ENCODE measurements at places on chromosomes 1 and 21. TPM values are rescaled to one million over a fixed set of nuclear protein-coding genes. Genes with fewer than 3 reads are reported as not detected.

RAB7B gene
- polyA plus RNA-seq = 0.65 TPM

AKT3 gene
- polyA plus RNA-seq = 8.6 TPM

DCST1 gene
- not detected for polyA plus RNA-seq

ACADM gene
- 45.4 TPM for polyA plus RNA-seq

KIF26B gene
- 1.3 TPM for polyA plus RNA-seq

DNA sequence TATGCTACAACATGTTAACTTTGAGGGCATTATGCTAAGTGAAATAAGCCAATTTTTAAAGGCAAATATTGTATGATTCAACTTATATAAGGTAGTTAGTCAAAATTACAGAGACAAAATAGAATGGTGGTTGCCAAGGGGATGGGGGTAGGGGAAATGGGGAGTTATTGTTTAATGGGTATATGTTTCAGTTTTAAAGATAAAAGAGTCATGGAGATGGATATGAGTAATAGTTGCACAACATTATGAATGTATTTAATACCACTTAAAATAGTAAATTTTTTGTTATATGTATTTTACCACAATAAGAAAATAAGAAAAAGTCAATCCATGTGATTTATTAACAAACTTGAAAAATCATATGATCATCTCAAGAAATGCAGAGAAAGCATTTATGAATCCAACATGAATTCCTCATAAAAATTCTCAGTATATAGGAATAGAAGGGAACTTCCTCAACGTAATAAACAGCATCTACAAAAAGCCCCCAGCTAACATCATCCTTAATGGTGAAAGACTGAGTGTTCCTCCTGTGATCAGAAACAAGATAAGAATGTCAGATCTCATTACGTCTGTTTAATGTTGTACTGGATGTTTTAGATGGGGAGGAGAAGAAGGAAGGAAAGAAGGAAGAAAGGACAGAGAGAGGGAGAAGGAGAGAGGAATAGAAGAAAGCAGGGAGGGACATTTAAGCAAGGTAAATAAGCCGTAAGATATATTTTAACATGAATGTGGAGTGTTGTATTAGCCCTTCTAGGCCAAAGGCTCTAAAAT lies 6.7 kb upstream of the TSEN15 start:
- H3K36me3 ChIP-seq = no peaks in the 10 kb centered on the region
- H3K27me3 ChIP-seq = no peaks in the 10 kb centered on the region
- H3K4me1 ChIP-seq = no peaks in the 10 kb centered on the region
- H3K27ac ChIP-seq = no peak overlapping the region
- no peak overlapping the region for H3K4me3 ChIP-seq
- DNase-seq = no peak

DNA sequence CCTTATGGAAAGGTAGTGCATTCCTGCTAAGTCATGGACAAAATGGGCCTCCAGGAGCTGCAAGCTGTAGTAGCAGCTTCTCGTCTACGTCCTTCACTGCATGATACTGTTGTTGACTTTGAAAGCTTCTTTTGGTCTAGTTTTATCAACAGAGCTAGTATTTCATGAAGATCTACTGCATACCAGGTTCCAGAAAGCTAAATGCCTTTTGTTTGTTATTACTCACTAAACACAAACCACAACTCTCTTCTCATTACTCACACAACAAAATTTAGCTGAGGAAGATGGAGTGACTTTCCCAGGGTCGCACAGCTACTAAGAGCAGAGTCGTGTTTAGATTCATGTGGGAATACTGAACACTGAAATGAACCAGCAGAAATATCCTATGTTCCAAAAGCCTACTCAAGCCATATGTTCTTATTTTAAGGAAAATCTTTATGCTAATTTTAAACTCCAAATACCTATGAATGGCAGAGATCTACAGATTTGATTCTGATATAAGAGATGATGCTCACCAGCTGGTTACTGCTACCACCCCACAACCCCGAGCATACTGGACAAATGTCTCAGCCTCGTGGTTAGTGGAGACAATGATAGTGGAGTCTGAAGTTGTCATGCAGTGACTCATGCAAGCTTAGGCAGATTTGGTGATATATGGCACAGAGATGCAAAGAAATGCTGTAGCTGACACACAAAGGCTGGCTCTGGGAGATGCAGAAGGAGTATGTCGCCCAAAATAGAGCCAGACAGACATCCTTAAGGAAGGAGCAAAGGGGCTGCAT lies 20.6 kb downstream of the PGBD2 start:
- no peak overlapping the region for H3K27ac ChIP-seq
- no peaks in the 10 kb centered on the region for H3K4me1 ChIP-seq
- no peaks in the 10 kb centered on the region for H3K36me3 ChIP-seq
- no peaks in the 10 kb centered on the region for H3K27me3 ChIP-seq

DNA sequence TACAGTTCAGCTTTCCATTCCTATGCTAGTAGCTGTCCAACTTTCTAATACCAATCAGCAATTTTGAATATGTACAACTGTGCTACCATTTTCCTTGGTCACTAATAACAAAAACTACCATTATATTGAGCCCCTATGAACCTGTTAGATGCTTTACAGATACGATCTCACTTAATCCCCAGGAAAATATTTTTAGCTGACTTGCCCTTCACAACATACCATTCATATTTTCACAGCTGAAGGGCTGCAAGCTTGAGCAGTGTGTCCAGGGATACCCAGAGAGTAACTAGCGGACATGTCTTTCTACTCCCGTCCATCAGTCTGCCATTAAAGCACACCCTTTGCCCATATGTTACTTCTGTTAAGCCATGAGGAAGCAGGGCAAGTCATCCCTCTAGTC lies 140.5 kb downstream of the SPATA46 start:
- H3K27me3 ChIP-seq = no peaks in the 10 kb centered on the region
- no peak overlapping the region for H3K27ac ChIP-seq
- H3K36me3 ChIP-seq = no peaks in the 10 kb centered on the region
- H3K4me1 ChIP-seq = no peaks in the 10 kb centered on the region
- H3K4me3 ChIP-seq = no peak overlapping the region
- DNase-seq = no peak

DNA sequence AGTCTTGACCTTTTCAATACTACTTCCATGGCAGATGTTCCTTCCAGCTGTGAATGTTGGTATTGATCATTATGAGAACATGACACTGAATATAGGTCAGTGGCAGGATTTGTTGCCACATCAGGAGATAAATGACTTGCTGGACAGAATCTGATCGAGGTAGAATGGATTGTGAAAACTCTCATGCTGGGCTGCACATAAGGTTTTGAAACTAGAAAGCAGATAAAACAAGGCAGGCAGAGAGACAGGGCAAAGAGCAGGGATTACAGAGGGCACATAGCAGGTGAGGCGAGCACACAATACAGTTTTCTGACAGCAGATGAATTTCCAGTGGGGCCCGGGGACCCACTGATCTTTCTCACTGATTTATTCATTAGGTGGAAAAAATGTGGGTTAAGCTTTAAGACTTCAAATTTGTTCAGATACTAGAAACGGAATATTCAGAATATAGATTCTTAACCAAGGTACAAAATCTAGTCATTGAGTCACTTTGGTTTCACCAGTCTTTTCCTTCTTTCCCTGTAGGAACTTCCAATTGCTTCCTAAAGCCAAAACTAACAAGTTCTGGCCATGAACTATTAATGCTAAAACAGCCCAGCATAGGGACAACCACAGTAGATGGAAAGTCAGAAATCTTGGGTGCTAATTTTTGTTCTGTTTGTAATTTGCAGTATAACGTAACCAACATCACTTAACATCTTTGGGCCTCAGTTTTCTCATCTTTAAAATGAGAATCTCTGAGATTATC lies 296.0 kb upstream of the PTBP2 start:
- no peak overlapping the region for H3K4me3 ChIP-seq
- no peaks in the 10 kb centered on the region for H3K27me3 ChIP-seq
- H3K27ac ChIP-seq = no peak overlapping the region
- no peak for DNase-seq
- no peaks in the 10 kb centered on the region for H3K4me1 ChIP-seq
- no peaks in the 10 kb centered on the region for H3K36me3 ChIP-seq

DNA sequence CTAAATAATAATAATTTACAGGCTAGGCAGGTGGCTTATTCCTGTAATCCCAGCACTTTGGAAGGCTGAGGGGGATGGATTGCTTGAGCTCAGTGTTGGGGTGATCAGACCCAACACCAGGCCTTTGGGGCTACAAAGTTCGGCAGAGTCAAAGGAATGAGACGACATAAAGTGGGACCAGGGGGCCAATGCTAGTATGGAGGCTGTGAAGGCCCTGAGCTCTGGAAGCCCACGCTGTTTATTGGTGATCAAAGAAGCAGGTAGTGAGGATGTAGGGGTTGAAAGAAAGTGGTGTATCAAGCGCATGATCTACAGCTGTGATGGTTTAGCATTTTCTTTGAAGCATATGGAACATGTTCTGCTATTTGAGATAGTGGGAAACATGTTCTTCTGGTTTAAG lies 5.6 kb downstream of the BTBD8 start:
- no peak overlapping the region for H3K27ac ChIP-seq
- no peaks in the 10 kb centered on the region for H3K4me1 ChIP-seq
- no peak for DNase-seq
- no peaks in the 10 kb centered on the region for H3K27me3 ChIP-seq
- H3K4me3 ChIP-seq = no peak overlapping the region

DNA sequence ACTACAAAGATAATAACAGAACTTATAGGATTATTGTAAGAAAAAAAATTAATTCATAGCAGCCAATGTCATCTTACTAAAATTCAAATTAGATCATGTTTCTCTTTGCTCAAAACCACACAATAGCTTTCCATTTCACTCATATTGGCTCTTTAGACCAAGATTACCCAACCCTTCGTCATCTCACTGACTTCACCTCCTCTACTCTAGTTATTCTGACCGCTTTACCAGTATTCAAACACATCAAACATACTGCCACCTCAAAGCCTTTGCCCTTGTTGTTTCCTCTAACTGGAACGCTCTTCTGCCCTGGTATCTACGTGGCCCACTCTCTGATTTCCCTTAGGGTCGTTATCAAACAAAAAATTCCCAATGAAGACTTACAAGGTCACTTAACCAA lies 1.7 kb downstream of the ANGPTL3 start:
- H3K36me3 ChIP-seq = no peaks in the 10 kb centered on the region
- H3K27me3 ChIP-seq = no peaks in the 10 kb centered on the region
- DNase-seq = no peak
- no peak overlapping the region for H3K27ac ChIP-seq
- no peaks in the 10 kb centered on the region for H3K4me1 ChIP-seq
- no peak overlapping the region for H3K4me3 ChIP-seq

DNA sequence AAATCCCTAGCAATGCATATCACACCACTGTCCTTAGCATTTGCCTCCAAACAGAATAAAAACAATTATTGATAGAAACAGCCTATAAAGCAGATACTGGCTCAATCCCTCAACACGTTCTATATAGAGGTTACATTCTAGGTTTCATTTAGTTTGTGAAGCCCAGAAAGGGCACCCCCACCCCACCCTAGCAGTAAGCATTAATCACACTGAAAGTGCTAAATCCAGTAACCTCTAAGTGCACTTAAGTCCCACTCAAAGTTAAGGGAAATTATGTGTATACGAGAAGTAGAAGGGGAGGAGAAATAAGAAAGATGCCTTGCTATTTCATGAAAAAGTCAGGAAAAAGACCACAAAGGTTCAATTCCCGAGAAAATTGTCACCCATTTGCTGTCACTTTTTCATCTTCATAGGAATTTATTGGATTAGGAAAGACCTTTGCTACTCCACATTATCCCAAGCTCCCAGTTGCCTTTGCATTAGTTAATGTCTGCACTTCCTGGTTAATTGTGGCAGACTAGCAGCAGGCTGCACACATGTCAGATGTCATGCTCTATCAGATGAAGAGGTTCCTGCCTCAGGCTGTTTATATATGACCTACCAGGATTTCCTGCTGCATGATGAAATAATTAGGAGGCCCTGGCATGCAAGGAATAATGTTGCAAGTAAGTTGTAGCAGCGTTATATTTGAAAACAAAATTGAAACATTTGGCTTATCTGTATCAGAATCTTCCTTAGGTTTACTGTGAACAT lies 54.5 kb upstream of the LHX8 start:
- no peak overlapping the region for H3K27ac ChIP-seq
- no peaks in the 10 kb centered on the region for H3K36me3 ChIP-seq
- no peak for DNase-seq
- no peak overlapping the region for H3K4me3 ChIP-seq
- no peaks in the 10 kb centered on the region for H3K4me1 ChIP-seq

Measured in heart left ventricle (tissue), 16 donors.